ENCODE measurements at places on chromosomes 7 and 10. TPM values are rescaled to one million over a fixed set of nuclear protein-coding genes. Genes with fewer than 3 reads are reported as not detected.

Gene CFAP70
- 1.8 TPM for total RNA-seq

Gene PON1
- total RNA-seq, result not detected

Gene WNT2
- 2.7 TPM for total RNA-seq

Gene MYPN
- total RNA-seq, result 92.0 TPM

Gene TYW1B
- total RNA-seq, result 6.2 TPM

Gene SPDYE9
- not detected for total RNA-seq
